Activated CD4-positive, alpha-beta T cell treated with anti-CD3 and anti-CD28 coated beads for 1 hour (primary cell): ENCODE measurements at places on chromosomes 3 and 15.

DNA sequence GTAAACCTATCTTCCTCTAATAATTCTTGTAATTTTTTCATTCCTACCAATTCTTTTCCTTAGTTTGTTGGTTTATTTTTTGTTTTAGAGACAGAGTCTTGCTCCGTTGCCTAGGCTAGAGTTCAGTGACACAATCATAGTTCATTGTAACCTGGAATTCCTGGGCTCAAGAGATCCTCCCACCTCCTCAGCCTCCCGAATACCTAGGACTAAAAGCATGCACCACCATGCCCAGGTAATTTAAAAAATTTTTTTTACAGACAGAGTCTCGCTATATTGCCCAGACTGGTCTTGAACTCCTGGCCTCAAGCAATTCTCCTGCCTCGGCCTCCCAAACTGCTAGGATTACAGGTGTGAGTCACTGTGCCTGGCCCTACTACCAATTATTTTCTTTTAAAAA lies 220.2 kb downstream of the ERC2 start:
- DNase-seq = no peak

GRCh38 chr15:101187820-101188636 lies 63.8 kb downstream of the CHSY1 start:
- no peak for DNase-seq

DNA sequence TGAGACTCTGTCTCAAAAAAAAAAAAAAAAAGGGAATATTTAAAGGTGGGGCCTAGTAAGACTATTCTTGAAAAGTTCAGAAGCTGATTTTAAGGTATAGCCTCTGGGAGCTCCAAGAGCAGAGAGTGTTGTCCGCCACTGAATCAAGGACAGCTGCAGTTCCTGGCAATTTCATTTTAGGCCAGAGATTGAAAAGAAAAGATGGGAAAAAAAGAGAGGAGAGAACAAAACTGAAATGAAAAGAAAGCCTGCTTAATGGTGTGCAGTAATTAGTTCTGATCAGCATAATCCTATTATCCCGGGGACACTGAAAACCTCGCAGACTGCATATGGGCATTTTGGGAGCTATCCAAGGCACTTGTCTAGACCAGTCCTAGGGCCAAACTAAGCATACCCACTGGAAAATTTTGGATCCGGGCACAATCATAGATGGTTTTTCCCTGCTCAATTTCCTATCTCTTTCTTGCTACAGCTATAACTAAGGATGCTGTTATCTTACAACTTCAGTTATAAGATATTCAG lies 43.2 kb downstream of the EHHADH start:
- no peak for DNase-seq

GRCh38 chr3:20056725-20057611 lies 16.7 kb downstream of the KAT2B start:
- DNase-seq = no peak

- no peak for DNase-seq
These were observed 5.7 kb upstream of the THBS1 start for GRCh38 chr15:39575180-39575579.

DNA sequence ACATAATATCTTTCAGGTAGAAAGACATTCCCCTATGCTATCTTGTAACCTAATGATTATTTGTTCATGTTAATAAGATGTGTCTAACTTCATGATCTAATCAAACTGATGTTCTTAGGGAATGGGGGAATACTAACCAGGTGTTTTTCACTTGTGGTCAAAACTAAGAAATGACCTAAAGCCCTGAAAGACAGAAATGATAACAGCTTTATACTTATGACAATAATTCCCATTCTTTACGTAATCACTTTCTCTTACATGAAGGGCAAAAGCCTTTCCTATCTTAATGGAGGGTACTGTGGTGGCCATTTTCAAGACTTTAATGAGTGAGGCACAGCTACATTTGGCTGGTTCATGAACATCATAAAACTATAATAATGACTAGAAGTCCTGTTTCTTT lies 33.9 kb upstream of the MEIS2 start:
- DNase-seq = no peak

DNA sequence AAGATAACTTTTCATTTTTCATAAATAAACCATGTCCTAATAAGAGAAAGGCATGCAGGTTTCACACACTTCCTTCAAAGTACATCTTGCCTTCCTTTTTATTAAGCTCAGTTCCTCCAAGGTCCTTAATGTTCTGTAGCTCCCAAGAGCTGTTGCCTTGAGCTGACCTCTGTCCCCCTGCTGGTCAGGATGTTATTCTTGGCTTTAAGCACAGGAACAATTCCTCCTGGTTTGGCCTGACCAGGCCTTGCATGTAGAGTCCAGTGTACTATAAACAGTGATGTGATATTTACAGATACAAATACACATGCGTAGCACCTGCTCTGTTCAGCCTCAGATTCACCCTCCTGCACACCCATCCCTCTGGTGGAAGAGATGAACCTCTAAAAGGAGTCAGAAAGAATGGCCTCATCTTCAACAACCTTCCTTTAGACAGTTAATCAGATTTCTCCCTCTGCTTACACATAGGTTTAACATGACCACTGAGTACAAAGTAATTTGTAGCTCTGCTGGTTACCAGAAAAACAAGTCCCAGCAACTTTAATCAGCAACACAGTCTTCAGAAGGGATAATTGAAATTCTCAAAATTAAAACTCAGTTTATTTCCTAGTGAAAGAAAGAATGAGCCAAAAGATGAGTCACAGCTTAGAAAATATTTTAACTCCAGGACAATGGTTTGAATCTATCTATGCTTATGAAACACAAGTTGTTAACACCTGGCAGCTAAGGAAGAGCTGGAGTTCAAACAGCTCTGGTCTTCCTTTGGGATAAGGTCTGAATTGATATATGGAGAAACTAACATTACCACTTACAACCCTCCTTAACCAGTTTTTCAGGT lies 46.5 kb downstream of the PTPN9 start:
- DNase-seq = no peak

DNA sequence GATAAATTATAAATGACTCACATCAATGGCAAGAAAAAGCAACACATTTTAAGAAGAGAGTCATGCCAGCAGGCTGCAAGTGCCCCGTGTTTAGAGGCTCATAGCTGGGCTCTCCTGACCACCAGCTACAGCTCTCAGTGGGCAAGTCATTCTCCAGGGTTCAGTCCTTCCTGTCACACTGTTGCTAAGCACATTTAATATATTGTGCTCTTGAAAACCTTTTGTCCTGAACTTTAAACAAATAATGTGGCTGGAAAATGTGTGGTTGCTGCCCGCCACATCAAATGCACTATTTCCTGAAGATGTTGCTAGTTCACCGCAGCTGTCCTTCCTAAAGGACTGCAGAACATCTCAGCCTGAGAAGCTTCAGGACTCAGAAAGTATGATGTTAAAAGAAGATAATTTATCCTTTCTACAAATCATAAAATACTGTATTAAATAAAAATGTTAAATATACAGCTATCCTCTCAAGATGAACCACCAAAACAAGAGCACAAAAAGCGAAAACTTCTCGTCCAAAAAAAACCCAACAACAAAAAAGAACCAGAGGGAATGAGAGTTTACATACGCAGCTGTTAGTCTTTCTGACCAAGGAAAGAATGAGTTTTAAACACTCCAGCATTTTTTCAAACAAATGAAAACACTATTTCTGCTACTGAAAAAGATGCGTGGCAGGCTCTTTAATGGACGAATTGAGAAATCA lies 951 bp downstream of the TARS3 start:
- DNase-seq = peak; percentile 10

- DNase-seq = no peak
These were observed 243.8 kb downstream of the ZNF621 start for GRCh38 chr3:40768536-40768935.

DNA sequence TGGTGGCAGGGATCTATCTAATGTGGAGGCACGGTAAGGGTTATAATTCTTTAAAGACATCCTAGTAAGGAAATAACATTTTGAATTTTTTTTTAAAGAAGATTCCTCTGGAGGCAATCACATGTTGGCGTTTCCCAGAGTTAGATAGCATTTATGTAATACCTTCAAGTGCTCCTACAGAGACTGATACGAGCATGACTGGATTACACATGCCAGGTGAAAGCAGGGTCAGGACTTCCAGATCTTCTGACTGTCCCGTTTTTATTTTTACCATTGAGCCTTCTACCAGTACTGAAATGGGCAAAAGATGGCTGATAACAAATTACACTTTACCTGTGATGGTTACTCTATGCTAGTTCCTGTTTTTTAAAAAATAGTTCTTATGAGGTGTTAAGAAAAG lies 13.8 kb downstream of the IL17RB start:
- no peak for DNase-seq

DNA sequence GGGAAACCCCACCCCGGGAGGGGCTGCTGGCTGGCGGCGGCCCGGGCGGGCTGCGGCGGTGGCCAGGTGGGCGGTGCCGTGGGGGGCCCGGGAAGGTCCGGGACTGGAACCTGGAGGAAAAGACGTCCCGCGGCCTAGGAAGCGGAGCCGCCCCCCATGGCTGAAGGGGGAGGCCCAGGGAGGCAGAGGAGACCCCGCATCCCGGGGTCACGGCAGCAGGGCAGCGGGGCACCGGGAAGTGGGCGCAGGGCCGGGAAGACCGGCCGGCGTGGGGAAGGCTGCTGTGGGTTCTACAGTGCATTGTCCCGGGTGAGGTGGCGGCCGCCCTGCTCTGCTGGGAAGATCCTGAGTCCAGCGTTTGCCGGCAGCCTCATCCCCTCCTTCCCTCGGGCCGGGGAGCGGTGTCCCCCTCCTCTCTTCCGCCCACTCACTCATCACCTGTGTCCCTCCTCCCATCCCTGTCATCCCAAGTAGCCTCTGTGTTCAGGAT lies 525 bp upstream of the FSTL1 start:
- no peak for DNase-seq

DNA sequence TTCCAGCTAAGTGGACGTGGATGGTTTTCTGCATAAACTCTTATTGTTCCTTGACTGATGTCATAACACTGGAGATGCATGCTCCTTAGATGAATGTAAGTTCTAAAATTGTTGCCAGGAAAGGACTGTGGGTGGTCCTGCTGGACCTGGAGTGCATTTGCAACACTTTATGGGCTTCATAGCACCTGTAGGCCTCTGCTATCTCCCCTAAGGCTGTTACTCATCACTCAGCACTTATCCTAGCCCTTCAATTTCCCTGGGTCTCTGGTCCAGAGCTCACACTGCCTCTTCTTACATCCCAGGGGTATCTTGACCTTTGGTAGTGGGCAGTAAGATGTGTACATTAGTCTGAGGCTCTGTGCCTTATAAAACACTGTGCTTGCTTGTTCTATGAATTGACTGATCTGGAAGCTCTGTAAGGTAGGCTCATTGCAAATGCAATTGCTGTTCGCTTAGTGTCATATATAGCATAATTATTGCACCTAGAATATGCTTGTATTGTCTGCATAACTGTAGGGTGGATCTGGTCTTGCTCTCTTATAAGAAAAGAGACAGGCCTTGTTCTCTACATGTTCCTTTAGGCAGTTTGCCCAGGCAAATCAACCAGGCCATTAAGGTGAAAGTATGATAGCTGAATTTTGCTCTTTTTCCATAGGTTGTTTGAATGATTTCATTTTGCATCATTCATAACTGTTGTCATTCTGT lies 35.8 kb downstream of the SLCO3A1 start:
- no peak for DNase-seq

DNA sequence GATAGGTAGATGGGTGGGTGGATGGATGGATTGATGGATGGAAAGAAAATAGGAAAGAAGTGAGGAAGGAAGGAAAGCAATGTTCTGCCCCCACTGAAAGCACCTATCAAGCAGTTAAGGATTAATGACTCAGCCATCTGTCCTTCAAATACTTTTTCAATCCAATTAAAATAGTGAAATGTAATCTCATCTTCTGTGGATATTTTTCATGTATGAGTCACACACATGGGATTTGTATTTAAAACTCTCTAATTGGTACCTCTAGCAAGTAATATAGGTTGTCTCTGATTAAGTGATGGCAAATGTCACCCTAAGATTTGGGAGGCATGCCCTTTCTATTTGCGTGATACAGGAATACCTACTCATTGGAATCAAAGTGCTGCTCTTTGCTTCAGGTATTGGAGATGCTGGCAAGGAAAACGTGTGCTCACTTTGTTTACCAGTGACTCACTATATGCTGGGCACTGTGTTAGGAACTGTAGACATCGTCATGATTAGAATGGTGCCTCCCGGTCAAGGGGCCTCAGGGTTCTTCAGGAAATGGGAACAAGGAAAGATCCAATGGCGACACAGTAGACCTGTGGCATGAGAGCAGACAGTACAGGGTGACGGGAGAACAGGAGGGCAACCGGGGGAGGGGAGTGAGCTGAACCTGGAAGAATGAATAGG lies 230.1 kb downstream of the CLSTN2 start:
- no peak for DNase-seq

GRCh38 chr3:19702416-19703078 lies 231.5 kb downstream of the EFHB start:
- no peak for DNase-seq

DNA sequence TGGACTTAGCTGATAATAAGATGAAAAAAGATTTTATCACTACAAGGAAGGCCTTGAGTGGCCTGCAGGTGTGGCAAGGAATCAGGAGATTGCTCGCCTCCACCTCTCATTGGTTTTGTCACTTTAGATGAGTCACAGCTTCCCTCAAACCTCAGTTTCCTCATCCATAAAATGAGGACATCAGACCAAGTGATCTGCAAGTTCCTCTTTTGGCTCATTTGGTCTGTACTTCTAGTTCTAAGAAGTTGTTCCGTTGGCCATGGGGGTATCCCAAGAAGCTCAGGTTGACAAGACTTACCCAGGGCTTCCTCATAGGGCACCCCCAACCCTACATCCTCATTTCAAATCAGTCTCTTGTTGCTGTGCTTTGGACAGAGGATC lies 254.1 kb downstream of the UACA start:
- no peak for DNase-seq

DNA sequence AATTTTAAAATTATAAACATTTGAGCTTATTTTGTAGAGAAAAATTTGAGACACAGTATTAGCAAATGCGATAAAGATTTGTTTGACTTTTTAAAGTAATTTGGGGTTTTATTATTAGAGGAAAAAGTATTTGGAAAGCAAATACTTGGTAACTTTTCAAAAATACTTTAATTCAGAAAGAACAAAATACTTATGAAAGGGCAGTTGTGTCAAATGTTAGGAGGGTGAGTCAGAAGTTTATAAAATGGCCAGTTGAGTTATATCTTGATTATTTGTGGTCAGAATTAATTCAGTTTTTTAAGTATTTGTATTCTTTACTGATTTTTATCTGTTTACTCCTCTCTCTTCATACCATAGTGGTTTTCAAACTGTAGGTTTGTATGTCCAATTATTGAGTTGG lies 12.1 kb downstream of the LACTB start:
- DNase-seq = no peak

GRCh38 chr3:121362035-121362734 lies 183.6 kb downstream of the POLQ start:
- no peak for DNase-seq

GRCh38 chr3:181797431-181797830 lies 85.7 kb downstream of the SOX2 start:
- DNase-seq = no peak

GRCh38 chr15:78037779-78038305 lies 39.7 kb downstream of the TBC1D2B start:
- no peak for DNase-seq

DNA sequence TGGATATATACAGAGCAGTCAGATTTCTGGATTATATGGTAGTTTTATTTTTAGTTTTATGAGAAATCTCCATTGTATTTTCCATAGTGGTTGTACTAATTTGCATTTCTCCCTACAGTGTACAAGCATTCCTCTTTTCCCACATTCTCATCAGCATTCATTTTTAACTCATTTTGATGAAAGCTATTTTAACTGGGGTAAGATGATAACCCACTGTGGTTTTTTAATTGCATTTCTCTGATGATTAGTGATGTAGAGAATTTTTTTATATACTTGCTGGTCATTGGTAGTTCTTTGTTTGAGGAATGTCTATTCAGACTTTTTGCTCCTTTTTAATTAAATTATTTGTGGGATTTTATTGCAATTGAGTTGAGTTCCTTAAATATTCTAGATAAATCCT lies 903.6 kb downstream of the DIPK2A start:
- DNase-seq = no peak
